ENCODE measurements at places on chromosomes 5 and 9. TPM values are rescaled to one million over a fixed set of nuclear protein-coding genes. Genes with fewer than 3 reads are reported as not detected.

GRCh38 chr5:115507681-115508080 lies 36.9 kb downstream of the FEM1C start:
- H3K4me1 ChIP-seq = no peaks in the 10 kb centered on the region
- no peak overlapping the region for H3K27ac ChIP-seq
- no peak overlapping the region for H3K4me3 ChIP-seq
- H3K27me3 ChIP-seq = no peaks in the 10 kb centered on the region
- no peaks in the 10 kb centered on the region for H3K36me3 ChIP-seq

The CCDC192 gene
- total RNA-seq = 0.40 TPM

DNA sequence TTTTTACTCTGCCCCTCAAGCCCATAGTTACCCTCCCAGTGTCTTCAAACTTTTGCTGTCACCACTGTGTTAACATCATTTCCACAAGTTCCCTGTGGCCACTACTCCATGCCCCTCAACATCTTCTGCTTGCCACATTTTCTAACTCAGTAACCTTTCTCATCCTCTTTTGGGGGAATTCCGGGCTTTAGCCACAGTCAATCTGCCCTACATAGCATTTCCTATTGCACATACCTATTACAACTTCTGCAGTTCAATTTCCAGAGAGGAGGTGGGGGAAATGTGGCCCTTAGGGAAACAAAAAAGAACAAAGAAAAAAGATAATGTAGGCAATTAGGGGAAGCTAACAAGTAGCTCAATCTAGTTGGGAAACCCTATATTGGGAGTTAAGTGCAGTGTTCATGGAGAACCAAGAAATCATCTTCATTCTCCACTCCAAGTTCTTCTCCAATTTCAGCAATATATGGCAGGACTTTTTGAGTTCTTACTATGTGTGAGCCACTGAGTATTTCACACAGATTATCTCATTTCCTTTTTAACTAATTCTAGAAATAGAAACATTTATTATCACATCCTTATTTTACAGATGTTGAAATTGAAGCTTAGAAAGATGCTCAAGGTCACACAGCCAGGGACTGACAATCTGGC lies 40.2 kb upstream of the LPAR1 start:
- H3K36me3 ChIP-seq = no peaks in the 10 kb centered on the region
- H3K4me3 ChIP-seq = no peak overlapping the region
- H3K4me1 ChIP-seq = no peaks in the 10 kb centered on the region
- no peak for DNase-seq

The ARHGEF37 gene
- total RNA-seq = 4.5 TPM

GRCh38 chr9:125262294-125262991 lies 817 bp downstream of the GAPVD1 start:
- peaks cover 3% of the 10 kb centered on the region for H3K4me1 ChIP-seq
- H3K36me3 ChIP-seq = no peaks in the 10 kb centered on the region
- peak; percentile 50 for DNase-seq
- peak overlapping the region; percentile 98 for H3K27ac ChIP-seq
- H3K4me3 ChIP-seq = peak overlapping the region; percentile 97

DNA sequence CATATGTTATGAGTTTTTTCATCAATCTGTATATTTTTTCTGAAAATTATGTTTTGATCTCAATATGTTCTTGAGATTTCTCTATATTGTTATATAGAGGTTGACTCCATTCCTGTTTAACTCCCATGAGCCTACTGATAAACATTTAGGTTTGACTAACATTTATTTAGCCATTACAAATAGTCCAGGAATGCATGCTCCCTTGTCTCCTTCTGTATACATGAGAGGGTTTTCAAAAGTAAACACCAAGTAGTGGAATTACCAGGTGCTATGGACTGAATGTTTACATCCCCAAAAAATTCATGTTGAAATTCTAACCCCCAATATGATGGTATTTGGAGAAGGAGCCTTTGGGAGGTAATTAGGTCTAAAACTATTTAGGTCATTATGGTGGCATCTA lies 3.5 kb upstream of the OR5C1 start:
- no peaks in the 10 kb centered on the region for H3K27me3 ChIP-seq
- H3K4me3 ChIP-seq = no peak overlapping the region
- H3K36me3 ChIP-seq = no peaks in the 10 kb centered on the region
- no peak overlapping the region for H3K27ac ChIP-seq
- no peak for DNase-seq

GRCh38 chr9:104775574-104775936 lies 11.6 kb downstream of the NIPSNAP3B start:
- no peaks in the 10 kb centered on the region for H3K36me3 ChIP-seq
- H3K4me3 ChIP-seq = no peak overlapping the region
- no peak for DNase-seq
- no peaks in the 10 kb centered on the region for H3K27me3 ChIP-seq
- peaks cover 1% of the 10 kb centered on the region for H3K4me1 ChIP-seq

The BARHL1 gene
- not detected for total RNA-seq

The SLC6A7 gene
- 0.06 TPM for total RNA-seq

The PCDHGB2 gene
- 10.1 TPM for total RNA-seq

The PNPLA7 gene
- total RNA-seq = 6.5 TPM

DNA sequence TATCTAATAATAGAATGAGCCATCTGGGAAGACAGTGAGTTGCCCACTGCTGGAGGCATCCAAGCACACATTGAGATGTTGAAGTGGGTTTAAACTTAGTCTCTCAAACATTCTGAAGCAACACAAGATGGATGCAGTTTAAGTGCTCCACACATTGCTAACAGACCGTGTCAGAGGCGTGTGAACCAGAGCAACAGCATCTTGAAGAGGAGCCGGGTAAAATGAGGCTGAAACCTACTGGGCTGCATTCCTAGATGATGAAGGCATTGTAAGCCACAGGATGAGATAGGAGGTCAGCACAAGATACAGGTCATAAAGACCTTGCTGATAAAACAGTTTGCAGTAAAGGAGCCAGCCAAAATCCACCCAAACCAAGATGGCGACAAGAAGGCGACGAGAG lies 73.5 kb upstream of the TMEM215 start:
- H3K4me1 ChIP-seq = no peaks in the 10 kb centered on the region
- DNase-seq = no peak
- H3K27me3 ChIP-seq = no peaks in the 10 kb centered on the region

- peaks cover 5% of the 10 kb centered on the region for H3K4me1 ChIP-seq
- no peak overlapping the region for H3K27ac ChIP-seq
- no peaks in the 10 kb centered on the region for H3K27me3 ChIP-seq
- no peak for DNase-seq
- H3K4me3 ChIP-seq = no peak overlapping the region
- no peaks in the 10 kb centered on the region for H3K36me3 ChIP-seq
Observed at GRCh38 chr5:178319541-178320041, 87.0 kb upstream of the PHYKPL start.

DNA sequence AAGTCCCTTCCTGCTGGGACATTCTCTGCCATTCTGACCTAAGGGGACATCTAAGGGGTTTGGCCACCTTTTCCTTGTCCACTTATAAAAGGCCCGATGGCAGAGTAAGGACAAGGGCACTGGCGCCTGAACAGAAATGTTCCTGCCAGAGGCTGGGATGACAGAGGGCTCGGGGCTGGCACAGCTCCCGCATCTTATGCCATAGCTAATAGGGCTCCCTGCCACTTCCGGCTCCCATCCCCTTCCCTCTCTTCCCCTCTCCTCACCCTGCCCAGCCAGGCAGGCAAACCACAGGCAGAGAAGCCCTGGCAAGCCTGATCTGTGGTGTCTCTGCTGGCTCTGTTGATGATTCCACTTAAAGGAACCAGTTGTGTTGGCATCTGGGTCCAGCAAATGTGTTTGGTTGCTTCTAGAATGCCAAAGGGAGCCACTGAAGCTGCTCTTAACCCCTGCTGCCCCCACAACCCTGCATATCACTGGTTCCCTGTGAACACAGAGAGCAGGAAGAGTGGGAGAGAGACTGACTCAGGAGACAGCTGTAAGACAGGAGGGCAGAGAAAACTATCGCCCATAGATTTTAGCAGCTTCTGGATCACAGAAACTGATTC lies 18.4 kb upstream of the ADRA1B start:
- peaks cover 11% of the 10 kb centered on the region for H3K4me1 ChIP-seq
- H3K4me3 ChIP-seq = no peak overlapping the region
- no peak overlapping the region for H3K27ac ChIP-seq

GRCh38 chr9:36441966-36442365 lies 41.9 kb upstream of the RNF38 start:
- H3K4me1 ChIP-seq = no peaks in the 10 kb centered on the region
- H3K27me3 ChIP-seq = no peaks in the 10 kb centered on the region
- no peak overlapping the region for H3K4me3 ChIP-seq
- H3K36me3 ChIP-seq = no peaks in the 10 kb centered on the region

DNA sequence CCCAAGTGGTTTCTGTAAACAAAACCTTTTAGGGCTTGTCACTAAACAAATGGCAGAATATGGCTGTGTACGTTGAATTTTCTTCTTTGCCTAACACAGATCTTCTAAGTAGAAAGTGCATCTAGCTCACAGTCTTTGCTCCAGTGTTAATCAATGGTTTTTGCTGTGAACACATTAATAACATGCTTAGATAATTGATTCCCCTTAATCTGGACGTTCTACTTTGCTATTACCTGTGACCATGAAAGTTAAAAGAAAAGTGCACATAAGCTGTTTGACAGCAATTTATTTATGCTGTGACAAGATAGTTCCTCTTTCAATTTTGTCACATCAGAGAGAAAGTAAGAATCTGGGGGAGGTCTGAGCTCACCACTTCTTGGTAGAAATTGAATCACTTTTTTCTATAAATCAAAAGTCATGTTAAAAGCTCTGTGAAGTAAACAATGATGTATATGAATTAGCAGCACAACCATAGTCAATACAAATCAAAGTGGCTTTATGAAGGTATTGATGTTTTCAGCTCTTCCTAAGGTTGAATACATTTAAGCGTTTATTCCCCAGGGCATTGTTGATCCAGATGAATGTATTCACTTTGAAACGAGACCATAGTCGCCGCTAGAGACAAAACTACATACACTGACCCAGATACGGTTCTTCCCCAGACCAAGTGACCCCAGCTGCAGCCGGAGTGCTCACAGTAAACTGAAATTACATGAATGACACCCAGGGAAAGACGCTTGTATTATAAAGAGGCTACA lies 174.6 kb upstream of the ZNF608 start:
- H3K4me3 ChIP-seq = no peak overlapping the region
- H3K36me3 ChIP-seq = no peaks in the 10 kb centered on the region
- H3K27ac ChIP-seq = no peak overlapping the region

The CDO1 gene
- 4.3 TPM for total RNA-seq

The MARCOL gene
- total RNA-seq = not detected

- peak; percentile 91 for DNase-seq
- peaks cover 3% of the 10 kb centered on the region for H3K36me3 ChIP-seq
- H3K4me3 ChIP-seq = no peak overlapping the region
- H3K27me3 ChIP-seq = no peaks in the 10 kb centered on the region
- no peak overlapping the region for H3K27ac ChIP-seq
Observed at GRCh38 chr5:172123269-172123692, 64.7 kb downstream of the STK10 start.

DNA sequence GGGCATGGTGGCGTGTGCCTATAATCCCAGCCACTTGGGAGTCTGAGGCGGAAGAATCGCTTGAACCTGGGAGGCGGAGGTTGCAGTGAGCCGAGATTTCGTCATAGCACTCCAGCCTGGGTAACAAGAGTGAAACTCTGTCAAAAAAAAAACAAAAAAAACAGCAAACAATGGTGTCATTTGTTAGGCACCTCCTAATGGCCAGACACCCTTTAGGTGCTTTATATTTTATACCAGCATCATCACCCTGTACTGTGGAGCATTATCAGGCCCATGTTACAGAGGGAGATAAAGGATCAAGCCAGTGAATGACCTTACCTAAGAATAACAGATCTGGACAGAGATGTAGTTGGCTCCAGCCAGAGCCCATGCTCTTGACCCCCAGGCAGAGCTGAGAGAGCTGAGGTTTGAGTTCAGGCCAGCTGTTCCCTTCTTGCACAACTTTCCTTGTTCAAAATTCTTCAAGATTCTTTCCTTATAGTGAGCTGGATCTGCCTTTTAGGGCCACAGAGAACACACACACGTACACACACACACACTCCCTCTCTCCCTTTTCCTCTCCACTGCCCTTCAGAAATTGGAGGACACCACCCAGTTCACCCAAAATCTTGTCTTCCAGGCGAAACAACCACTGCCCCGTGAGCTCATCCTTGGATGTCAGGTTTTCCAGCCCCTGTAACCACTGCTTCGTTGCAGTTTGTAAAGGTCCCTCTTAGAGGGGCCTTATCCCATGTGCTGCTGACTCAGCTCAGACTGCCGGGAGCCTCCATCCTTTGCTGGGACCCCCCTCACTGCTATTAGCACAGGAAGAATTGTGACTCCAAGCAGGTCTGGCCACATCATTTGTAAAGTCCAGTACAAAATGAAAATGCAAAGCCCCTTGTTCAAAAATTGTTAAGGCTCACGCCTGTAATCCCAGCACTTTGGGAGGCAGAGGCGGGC lies 10.4 kb upstream of the PTGES start:
- H3K36me3 ChIP-seq = no peaks in the 10 kb centered on the region
- H3K4me1 ChIP-seq = peaks cover 9% of the 10 kb centered on the region
- H3K27ac ChIP-seq = peak overlapping the region; percentile 5
- peak; percentile 94 for DNase-seq

DNA sequence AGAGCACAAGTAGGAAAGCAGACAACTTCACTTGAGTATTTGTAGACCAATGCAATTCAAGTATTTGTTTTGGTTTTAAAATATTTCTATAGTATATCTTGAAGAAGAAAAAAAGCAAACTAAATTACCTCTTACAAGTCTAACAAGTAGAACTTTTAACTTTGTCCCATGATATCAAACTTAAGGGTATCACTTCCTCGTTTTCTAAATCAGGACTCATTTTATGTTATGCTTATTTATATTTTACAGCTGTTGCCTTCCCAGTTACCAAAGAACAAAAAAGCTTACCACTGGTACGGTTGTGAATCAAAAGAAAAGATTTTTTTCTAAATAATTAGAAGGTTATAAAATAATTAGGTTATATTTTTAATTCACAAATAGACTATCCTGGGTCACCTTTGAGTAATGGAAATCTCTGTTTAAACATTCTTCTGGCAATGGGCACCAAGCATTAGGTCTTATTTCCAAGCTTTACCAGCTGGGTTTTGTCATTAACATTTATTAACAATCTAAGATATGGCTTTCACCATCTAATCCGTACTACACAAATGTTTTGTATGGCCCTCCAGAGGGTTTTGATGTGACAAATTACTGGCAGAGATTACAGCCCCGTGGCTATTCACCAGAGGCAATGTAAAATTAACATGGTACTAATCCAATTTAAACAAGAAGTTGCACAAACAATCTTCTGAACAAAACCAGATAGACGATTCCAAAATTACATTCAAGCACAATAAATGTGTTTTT lies 63.6 kb downstream of the CEP120 start:
- peak; percentile 77 for DNase-seq
- H3K4me3 ChIP-seq = no peak overlapping the region
- H3K27ac ChIP-seq = no peak overlapping the region
- no peaks in the 10 kb centered on the region for H3K4me1 ChIP-seq

- DNase-seq = no peak
- no peaks in the 10 kb centered on the region for H3K36me3 ChIP-seq
- no peak overlapping the region for H3K27ac ChIP-seq
Observed at GRCh38 chr5:171920765-171921391, 85.6 kb downstream of the FBXW11 start.

- DNase-seq = no peak
- peaks cover 3% of the 10 kb centered on the region for H3K4me1 ChIP-seq
- H3K36me3 ChIP-seq = no peaks in the 10 kb centered on the region
- H3K27me3 ChIP-seq = no peaks in the 10 kb centered on the region
Observed at GRCh38 chr5:74231697-74232096, 408.8 kb downstream of the ENC1 start.

The AIF1L gene
- total RNA-seq = 16.5 TPM

The SLC6A18 gene
- total RNA-seq = not detected

All from lung (tissue), 17 donors.